ENCODE measurements at places on chromosomes 2 and 18.

- no peak for DNase-seq
Measured at GRCh38 chr2:204317640-204318039, 227.6 kb upstream of the PARD3B start.

- peak; percentile 73 for DNase-seq
Measured at GRCh38 chr2:45743531-45744396, 92.3 kb downstream of the PRKCE start.

- DNase-seq = no peak
Measured at GRCh38 chr2:47078541-47079482, 76.3 kb downstream of the STPG4 start.

- DNase-seq = no peak
Measured at GRCh38 chr2:171895786-171896185, 1.7 kb upstream of the SLC25A12 start.

DNA sequence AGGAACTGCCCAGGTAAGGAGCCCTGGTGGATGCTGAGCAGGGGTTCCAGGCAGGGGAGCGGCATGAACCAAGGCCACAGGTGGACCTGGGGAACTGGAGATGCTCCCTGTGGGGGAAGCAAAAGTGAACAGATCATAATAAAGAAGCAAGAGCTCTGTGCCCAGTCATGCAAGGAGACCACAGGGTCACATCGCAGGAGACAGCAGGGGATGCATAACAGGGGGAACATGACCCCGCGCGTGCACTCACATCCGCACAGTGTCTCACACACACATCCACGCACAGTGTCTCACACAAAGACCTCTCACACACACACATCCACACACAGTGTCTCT, 473.3 kb upstream of the HS6ST1 start:
- no peak for DNase-seq

DNA sequence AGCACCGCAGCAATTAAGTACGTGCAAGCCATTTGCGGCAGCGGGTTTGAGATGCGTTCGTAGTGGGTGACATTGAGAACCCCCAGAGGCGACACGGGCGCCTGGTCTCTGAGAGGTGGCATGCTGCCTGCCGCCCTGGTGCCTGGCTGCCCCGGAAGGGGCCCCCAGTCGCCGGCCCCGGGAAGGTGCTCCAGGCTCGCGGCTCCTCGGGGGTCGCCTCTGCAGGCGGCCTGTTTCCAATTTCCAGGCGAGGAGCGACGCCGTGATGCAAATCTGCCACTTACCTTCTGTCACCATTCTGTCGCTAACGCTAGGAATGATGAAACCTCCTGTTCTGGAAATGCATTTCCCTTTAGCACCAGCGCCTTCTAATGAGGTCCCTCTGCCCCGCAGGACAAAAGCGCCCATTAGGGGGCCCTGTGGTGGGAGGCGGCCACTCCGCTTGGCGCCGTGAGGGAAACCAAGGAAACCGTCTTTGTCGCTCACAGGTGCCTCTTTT, 13.0 kb downstream of the KIF5C start:
- no peak for DNase-seq

- no peak for DNase-seq
Measured at GRCh38 chr2:43212931-43213330, 13.5 kb downstream of the ZFP36L2 start.

DNA sequence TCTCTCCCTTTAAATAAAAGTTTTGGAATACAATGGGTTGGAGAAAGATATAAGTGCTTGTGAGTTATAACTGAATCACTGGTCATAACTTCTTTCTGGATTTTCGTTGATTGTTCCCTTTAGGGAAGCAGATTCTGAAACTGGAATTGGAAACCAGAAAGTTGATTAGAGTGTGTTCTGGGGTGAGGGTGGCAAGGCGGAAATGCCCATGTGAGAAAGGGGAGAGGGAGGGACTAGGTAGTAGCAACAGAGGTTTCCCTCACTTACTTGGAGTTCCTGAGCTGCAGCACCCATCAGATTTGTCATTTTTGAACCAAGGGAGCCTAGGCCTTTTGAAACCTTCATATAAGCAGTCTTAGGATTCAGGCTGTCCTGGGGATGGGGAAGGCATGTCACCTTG, 453.4 kb downstream of the KCNJ3 start:
- no peak for DNase-seq

- no peak for DNase-seq
Measured at GRCh38 chr18:26802330-26803200, 62.9 kb downstream of the AQP4 start.

DNA sequence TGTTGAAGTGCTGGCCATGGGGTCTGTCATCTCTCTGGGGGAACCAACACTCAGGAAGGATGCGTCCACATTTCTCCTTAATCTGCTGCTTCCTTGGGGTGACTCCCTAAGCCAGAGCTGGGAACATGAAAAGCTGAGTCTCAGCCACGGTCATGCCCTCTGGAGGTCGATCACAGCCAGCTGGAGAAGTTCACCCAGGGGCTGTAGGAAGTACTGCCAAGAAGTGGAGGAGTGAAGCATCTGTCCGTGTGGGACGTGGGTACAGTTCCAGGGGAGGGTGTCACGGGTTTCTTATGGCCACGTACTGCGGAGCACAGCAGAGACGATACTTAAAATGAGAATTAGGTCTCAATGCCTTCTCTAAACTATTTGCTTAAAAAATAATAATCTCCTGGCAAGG, 42.4 kb upstream of the IGFBP2 start:
- DNase-seq = peak; percentile 21

GRCh38 chr2:181264001-181264400, 193.2 kb upstream of the ITGA4 start:
- no peak for DNase-seq

DNA sequence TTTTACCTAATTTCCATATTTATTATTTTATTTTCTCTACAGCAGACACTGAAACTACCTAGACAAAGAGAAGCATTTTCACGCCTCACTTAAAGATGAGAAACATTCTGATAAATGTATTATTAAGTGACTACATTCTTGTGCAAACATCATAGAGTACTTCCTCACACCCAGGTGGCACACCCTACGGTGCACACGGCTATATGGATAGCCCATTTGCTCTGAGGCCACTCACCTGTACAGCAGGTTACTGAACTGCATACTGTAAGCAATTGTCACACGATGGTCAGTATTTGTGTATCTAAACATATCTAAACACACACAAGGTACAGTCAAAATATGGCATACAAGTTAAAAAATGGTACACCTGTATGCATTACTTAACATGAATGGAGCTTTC, 481.4 kb downstream of the CMPK2 start:
- DNase-seq = no peak

DNA sequence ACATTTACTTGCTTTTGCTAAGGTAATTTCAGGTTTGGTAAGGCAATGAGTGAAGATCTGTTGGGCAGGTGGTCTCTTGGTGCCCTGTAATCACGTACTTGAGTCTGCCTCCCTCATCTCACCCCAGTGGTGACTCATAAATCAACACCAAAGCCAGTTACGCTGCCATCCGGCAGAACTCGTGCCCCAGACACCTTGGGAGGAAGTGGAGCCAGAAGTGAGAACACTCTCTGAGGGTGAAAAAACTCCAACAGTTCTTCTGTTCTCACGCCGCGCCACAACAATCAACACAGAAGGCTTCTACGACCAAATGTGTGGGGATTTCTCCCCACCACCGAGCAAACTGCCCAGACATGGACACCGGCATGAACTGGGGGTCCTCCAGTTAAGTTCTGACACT, 206.2 kb downstream of the ARL4C start:
- no peak for DNase-seq

- no peak for DNase-seq
Measured at GRCh38 chr2:146267093-146267492, 1577.7 kb upstream of the ACVR2A start.
